ENCODE measurements at places on chromosomes 2 and 18. TPM values are rescaled to one million over a fixed set of nuclear protein-coding genes. Genes with fewer than 3 reads are reported as not detected.

DNA sequence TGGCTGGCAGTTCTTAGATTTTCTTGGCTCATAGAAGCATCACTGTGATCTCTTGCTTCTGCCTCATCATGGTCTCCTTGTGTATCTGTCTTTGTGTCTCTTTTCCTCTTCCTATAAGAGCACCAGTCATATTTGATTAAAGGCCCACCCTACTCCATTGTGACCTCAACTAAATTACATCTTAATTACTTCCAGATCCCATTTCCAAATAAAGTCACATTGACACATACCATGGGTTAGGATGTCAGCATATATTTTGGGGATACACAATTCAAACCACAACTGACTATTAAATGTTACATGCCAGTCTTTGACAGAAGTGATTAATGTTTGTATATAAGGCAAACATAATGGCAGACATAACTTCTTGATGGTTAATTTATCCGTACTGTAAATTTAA lies 27.3 kb upstream of the TMX3 start:
- no peak for DNase-seq

GRCh38 chr2:181177376-181177775 lies 197.0 kb downstream of the UBE2E3 start:
- DNase-seq: no peak

The NEU4 gene
- polyA plus RNA-seq: 0.68 TPM

The CRYGC gene
- not detected for polyA plus RNA-seq
